ENCODE measurements at places on chromosomes 11 and 22.

- DNase-seq = no peak
Measured at GRCh38 chr11:92253421-92253820, 28.8 kb downstream of the FAT3 start.

GRCh38 chr22:42160830-42161696 lies 30.5 kb upstream of the CYP2D6 start:
- DNase-seq = no peak

DNA sequence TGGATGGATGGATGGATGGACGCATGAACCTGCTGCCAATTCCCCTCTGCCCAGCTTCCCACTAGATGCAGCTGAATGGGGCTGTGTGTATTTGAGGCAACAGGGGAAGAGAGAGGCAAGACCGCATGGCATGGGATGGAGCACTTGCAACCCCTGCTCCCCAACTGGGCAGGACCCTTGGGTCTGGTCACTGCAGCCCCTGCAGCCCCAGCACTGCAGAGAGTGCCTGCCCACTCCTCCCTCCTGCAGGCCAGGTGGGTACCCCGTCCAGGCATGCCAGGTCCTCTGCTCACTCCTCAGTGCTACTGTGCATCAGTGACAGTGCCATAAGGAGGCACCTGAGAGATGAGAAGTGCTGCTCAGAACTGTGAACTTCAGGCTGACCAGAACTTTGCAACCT lies 40.3 kb downstream of the OSBPL5 start:
- no peak for DNase-seq

GRCh38 chr22:20021196-20022181 lies 579 bp downstream of the TANGO2 start:
- DNase-seq = peak; percentile 20

GRCh38 chr11:120344302-120345004 lies 8.2 kb downstream of the ARHGEF12 start:
- peak; percentile 45 for DNase-seq

GRCh38 chr11:14544611-14545010 lies 24.4 kb upstream of the PSMA1 start:
- DNase-seq = no peak

DNA sequence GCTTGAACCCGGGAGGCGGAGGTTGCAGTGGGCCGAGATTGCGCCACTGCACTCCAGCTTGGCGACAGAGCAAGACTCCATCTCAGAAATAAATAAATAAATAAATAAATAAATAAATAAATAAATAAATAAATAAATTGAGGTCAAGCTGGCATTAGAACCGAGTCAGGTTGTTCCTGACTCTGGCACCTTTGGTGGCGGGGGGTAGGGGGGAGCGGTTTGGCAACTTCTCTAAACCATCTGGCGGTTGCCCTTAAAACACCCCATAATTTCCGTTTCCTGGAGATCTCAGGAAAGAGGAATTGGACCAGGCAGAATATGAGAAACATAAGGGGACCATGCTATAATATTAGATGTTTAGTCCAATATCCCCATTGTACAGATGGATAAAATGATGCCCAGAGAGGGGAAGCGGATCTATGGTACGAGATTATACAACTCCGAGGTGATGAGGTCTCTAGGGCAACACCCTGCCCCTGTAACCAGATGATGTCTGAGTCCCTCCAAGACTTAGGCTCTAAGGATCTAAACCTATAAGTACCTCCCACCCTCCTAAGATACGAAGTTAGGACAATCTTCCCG lies 785 bp downstream of the CLPB start:
- DNase-seq = no peak

DNA sequence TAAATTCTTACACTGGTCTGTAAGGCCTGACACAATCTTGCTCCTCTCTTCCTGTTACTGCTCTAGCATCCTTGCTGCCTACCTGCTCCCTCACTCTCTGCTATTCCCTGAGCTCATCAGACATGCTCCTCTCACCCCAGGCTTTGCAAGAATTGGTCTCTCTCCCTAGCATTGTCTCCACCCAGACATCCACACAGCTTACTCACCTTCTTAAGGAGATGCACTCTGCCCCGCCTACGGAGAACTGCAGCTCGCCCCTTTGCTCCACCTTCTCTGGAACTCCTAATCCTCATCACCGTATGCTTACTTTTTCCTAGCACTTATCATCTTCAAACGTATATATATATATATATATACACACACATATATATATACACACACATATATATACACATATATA lies 23.3 kb upstream of the TMPRSS5 start:
- DNase-seq = no peak

GRCh38 chr11:19547044-19547443 lies 165.6 kb upstream of the NAV2 start:
- no peak for DNase-seq

- DNase-seq = no peak
Measured at GRCh38 chr11:10414659-10415058, 40.4 kb upstream of the AMPD3 start.

DNA sequence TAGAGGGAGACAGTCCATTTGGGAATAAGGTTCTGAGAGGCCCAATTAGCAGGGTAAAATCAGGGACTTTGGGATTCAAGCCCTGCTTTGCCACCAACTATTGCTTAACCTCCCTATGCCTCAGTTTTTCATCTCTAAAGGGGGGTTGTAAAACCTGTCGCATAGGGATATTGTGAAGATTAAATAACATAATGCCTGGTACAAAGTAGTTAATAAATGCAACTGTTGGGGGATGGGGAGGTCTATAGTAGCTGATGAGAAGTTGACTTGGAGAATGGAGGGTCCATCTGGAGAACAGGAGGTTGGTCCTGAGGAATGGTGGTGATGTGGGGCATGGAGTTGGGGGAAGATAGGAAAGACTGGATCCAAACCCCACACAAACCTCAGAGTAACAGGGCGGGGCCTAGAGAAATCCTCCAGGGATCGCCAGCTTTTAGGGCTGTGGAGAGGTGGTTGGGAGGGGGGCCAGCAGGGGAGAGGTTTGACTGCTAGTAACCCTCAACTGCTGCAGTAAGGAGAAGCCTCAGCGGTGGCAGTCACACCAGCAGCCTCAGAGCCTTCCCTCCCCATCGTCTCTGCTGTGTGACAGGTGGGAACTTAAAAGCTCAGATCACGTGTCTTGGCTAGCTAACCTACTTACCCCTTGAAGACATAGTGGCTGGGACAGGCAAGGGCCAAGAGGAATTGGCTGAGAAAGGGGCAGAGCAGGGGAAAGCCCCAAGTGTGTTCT lies 1.1 kb upstream of the ABCG4 start:
- no peak for DNase-seq

GRCh38 chr11:111591187-111591960 lies 10.9 kb upstream of the SIK2 start:
- DNase-seq = no peak

DNA sequence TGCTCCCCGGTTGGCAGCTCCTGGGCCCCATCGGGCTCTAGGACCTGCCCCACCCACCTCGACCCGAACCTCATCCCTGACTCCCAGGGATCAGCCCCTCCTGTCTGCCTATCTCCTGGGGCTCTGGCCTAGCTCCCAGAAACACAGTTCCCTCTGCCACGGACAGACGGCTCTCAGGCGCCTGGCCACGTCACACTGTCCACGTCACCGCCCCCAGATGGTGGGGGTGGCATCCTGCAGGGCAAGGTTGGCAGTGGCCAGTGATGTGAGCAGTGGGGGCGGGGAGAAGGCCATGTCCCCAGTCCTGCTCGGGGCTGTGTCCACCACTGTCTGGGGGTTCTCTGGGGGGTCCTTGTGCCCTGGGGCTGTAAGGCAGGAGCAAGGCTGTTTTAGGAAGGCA lies 29.2 kb downstream of the SYT7 start:
- DNase-seq = no peak

DNA sequence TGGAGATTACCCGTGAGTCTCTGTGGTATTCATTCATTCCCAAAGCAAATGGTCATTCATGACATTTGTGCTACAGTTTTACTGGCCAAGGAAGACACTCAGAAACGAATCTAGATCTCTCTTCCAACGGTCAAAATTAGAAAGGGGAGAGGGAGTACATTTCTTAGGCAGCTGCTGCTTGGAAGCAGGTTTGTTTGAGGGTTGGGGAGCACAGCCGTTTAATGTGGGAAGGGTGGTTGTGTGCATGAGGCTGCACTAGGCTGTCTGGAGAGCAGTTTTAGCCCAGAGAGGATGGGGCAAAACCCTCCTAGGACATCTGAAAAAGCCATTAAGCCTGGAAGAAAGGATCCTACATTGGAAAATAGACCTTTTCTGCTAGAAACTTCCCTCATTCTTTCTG lies 29.7 kb upstream of the TIMP3 start:
- DNase-seq = no peak

DNA sequence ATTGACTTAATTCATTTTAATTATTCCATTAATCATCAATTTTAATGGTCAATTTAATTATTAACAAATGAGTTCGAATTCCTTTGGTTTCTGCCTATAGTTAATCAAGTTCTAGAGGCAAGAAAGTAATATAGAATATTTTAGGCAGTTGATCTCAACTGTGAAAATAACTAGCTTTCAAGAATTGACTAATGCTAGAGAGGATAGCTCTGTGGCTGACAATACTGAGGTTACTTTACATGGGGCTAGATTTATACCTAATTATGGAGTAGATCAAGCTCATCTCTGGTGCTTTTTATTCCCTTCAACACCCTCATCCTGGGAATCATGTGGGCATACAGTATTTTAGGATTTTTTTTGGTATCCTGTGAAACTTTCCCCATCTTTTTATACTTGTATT lies 259.4 kb downstream of the GRM5 start:
- no peak for DNase-seq

- DNase-seq = no peak
Measured at GRCh38 chr22:44753189-44754042, 1.0 kb downstream of the ARHGAP8 start.

DNA sequence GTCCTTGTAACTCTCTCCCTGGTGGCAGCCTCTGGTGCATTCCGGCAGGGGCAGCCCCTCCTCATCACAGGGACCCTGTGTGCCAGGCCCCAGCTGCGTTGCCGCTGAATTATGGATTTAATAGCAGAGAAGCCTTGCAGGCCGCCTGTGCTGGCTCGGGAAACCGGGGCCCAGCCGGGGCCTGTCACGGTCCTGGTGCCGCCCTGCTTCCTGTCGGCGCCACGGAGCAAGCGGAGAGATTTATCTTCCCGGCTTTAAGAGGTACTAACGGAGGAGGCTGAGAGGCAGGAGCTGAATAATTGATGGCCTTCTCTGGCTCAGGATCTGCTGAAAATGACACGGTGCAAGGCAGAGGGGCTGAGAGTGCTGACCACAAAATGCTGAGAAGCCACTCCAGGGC lies 54.0 kb upstream of the CCDC188 start:
- DNase-seq = no peak

DNA sequence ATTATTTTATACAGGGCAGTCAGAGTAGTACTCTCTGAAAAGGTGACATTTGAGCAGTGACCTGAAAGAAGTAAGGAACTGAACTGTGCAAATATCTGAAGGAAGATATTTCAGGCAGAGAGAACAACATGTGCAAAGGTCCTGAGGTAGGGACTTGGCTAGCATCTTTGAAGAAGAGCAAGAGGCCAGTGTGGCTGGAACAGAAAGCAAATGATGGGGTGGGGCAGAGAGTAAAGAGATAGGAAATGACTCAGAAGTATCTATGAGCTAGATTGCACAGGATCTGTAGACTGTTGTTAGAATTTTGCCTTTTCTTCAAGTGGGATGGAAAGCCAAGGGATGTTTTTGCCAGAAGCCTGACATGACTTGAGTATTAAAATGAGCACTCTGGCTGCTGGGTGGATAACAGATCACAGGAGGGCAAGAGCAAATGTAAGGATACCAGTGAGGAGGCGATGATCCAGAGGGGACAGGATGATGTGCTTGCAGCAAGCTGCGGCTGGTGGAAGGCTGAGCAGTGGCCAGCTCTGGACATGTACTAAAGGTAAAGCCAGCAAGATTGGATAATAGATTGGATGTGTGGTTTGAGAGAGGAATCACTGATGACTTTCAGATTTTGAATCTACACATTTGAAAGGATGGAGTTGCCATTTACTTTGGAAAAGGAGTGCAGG lies 33.2 kb upstream of the TTC12 start:
- no peak for DNase-seq

DNA sequence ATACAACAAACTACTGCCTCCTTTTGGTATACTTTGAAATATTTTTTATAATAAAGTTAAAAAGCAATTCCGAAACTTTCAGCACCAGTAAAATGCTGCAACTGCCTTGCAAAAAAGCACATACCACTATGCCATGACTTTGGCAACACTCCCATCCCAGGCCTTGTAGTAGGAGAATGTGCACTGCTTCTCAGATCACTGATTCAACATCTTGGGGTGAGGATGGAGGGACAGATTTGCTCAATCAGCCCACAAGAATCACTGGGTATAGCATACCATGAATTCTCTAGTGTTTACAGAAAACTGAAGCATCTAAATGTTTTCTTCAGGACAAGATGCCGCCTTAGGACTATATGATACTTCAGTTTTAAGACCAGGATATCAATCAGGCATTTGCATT lies 14.9 kb downstream of the EIF4ENIF1 start:
- no peak for DNase-seq

- DNase-seq = no peak
Measured at GRCh38 chr11:124493016-124493655, 47.6 kb upstream of the OR8B8 start.

DNA sequence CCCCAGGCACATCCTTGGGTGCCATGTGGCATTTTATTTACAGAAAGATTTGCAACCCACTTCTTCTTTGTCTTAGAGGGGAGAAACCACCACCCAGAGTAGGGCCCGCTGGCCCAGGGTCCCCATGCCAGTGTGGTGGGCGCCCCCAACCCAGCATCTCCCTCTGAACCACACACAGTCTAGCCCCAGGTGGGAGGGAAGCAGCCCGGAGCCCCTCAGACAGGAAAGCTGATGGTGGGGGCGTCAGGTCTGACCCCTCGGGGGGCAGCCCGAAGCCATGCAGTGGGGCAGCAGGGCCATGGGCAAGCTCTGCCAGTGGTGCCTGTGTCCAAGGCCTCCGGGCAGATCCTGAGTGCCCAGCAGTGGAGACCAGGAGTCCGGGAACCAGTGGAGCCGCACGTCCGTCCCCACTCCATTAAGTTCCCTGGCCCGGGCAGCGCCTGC lies 11.7 kb downstream of the TRPM5 start:
- no peak for DNase-seq
